NCI-H1417 (cell line): ENCODE measurements at places on chromosomes 13 and 19.

DNA sequence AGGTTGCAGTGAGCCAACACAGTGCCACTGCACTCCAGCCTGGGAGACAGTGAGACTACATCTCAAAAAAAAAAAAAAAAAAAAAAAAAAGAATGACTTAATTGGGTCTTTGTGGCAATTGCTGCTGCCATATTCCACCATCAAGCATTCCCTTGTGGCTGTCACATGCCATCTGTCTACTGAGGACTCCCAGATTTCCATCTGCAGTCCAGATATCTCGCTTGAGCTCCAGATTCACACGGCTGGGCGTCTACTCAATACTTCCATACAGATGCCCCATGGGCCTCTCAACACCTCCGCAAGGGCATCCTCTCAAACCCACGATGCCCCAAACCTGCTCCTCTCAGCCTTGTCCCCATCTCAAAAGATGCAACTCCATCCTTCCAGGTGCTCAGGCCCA lies 12.9 kb downstream of the TMEM143 start:
- no peak for DNase-seq

- no peak for DNase-seq
Observed at GRCh38 chr19:15257782-15258181, 25.5 kb upstream of the EPHX3 start.

DNA sequence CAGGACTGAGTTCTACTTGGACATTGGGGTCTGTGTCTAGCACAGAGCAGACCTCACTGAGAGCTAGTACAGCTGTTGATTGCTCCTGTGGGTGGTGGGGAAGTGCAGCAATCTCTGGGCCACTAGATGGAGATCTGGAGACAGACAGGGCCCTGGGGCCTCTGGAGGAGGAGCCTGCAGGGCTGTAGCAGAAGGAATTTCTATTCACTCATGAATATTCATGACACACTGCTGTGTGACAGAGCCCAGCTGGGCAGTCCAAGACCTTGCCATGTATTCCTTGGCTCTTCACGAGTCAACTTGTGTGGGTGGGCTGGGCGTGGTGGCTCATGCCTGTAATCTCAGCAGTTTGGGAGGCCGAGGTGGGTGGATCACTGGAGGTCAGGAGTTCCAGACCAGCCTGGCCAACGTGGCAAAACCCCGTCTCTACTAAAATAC lies 37.5 kb downstream of the SUGP2 start:
- DNase-seq, result peak; percentile 2

- DNase-seq, result peak; percentile 51
Observed at GRCh38 chr13:39148513-39148961, 110.3 kb downstream of the NHLRC3 start.

DNA sequence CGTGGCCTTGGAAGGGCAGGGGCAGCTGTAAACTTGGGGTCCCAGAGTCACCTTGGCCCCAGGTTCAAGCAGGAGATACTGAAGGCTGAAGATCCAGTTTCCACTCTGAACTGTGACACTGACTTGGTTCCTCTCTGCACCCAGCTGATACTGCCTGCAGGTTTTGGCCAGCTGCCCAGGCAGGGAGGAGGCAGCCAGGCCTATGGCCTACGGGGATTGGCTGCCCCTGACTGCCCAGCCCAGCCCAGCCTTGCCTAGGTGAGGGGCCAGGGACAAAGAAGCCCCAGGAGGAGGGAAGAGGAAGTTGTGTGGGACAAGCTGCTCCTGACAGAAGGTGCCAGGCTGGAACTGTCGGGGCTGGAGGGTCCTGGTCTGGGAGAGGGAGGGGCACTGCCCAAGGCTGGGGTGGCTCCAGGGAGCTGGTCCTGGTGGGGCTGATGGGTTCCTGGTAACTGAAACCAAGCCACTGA lies 51.7 kb upstream of the CYP4F8 start:
- DNase-seq, result peak; percentile 36

- no peak for DNase-seq
Observed at GRCh38 chr19:40237791-40238190, 11.3 kb upstream of the CCNP start.

- no peak for DNase-seq
Observed at GRCh38 chr13:109899316-109899715, 112.9 kb upstream of the IRS2 start.

DNA sequence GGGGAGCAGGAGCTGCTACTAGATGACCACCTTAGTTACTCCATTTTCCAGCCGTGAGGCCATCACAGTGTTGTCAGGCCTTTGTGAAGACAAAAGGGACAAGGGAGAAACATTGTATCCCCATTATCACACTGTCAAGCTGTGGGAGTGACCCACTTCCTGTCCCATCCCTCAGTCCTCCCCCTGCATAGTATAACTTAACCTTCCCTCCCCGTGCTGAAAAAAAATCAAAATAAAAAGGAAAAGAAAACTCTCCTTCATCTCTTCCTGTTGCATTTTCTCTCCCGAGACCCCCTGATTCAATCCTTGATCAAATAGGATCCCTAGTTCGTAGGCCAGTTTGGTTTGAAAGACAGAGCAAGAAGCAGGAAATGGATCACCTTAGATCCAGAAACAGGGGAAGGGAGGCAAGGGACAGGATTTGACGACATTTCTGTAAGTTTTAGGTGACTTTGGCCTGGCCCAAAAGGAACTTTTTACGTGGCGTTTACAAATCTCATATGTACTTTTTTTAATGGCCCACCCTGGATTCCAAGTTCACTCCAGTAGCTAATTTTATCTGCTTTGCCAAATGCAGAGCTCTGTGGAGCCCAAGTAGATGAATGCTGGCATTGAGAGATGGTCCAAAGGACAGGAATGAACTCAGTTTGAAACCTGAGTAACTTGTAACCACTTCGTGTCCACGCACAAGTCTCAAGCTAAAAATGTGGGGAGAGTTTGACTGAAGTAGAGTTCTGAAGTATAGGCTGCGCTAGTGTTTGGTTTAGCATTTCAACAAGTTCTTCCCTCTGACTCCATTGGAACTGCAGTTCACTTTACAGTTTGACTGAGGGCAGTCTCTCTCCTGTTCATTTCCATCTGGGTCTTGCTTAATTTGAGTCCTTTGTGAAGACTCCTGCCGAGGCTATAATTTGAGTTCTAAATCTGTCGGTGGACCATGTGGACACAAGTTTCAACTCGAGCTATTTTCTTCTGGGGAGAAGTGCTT lies 16.6 kb upstream of the GATAD2A start:
- DNase-seq, result no peak

GRCh38 chr19:3108775-3109174 lies 14.6 kb downstream of the GNA11 start:
- DNase-seq, result peak; percentile 73

DNA sequence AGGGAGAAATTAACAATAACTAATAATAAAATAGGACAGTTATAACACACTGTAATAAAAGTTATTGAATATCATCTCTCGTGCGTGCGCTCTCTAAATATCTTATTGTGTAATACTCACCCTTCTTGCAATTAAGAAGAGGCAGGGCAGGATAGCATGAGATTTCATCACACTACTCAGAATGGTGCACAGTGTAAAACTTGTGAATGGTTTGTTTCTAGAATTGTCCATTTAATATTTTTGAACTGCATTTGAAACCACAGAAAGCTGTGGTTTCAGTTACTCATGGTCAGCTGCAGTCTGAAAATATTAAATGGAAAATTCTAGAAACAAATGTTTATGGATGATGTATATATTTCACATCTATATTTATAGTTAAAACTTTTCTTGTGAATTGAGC lies 161.1 kb downstream of the DCT start:
- DNase-seq, result no peak

DNA sequence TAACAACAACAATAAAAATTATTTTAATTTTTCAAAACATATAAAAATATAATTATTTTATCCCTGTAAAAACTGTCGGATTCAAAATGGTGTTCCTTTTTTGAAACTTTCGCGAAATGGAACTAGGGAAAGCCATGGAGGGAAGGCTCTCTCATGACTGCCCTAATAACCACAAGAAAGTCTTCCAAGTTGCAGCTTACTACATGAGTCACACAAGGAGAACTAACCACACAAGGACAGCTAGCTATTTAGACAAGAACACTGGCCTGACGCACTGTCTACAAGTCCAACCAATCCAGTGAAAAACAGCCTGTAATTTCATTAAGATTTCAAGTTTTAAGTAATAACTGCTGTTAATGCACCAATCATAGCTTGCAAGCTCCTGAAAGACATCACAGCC lies 319.2 kb upstream of the PCDH9 start:
- no peak for DNase-seq

- DNase-seq, result no peak
Observed at GRCh38 chr13:83547043-83547442, 335.2 kb downstream of the SLITRK1 start.

DNA sequence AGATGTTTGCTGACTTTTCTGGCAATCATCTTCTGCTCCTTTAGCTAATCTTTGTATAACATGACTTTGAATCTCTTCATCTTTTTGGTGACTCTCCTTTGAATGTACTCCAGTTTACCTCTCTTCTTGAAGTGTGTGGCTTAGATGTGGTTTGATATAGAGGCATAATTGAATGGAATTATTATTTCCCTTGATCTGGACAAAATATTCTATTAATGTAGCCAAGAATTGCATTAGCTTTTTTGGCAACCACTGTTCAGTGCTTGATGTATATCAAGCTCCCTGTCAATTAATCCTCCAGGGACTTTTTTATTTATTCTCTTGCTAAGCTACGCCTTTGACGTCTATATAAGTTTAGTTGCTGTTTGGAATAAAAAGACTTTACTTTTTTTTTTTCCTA lies 490.8 kb downstream of the PCDH20 start:
- no peak for DNase-seq

DNA sequence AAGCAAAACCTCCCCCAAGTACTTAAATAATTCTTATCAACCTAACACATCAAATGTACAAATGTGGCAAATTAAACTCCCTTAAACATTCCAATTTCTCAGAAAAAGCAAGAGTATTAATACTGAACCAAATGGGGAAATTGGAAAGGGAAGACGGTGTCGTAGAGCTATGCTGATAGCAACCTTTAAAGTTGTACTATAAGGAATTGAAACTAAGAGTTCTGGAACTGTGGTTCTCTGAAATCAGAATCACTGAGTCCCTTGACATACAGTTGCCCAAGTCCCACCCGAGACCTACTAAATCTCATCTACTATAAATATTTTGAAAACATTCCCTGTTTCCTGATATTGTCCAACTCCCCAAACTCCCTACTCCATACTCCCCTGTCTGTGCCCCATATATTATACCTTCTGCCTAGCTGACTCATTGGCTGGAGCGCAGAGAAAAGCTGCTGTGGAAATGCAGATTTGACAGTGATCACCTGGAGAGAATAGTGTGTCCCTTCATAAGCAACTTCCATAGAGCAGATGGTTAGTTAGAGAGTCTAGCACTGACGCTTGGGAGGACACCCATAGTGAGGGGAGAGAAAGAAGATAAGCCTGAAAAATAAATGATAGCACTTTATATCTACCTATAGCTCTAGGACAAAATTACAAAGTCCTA lies 51.4 kb upstream of the ITM2B start:
- no peak for DNase-seq

- DNase-seq, result peak; percentile 71
Observed at GRCh38 chr19:6056282-6056741, 54.0 kb downstream of the RFX2 start.

DNA sequence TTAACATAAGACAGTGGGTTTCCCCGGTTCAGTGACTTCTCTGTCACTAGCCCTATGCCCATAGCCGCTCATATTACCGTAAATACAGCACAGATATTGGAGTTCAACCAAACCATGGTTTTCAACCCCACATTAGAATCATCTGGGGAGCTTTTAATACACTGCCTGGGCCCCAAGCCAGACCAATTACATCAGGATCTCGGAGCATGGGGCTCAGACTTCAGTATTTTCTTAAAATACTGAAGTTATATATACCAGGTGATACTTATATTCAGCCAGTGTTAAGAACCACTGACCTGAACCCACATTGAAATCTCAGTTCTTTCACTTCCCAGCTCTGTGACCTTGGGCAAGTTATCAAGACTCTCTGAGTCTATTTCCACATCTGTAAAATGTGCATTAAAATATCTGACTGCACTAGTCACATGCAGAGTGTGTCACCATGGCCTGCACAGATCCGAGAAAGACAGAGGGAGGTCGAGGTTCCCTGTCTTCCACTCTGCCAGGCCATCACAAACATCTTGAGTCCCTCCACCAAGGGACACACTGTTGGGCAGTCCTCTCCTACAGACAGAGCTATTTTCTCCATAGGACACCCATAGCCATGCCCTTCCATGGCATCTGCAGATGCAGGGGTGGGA lies 32.2 kb upstream of the IPO5 start:
- no peak for DNase-seq

GRCh38 chr19:18424890-18425514 lies 5.8 kb downstream of the SSBP4 start:
- DNase-seq, result no peak

DNA sequence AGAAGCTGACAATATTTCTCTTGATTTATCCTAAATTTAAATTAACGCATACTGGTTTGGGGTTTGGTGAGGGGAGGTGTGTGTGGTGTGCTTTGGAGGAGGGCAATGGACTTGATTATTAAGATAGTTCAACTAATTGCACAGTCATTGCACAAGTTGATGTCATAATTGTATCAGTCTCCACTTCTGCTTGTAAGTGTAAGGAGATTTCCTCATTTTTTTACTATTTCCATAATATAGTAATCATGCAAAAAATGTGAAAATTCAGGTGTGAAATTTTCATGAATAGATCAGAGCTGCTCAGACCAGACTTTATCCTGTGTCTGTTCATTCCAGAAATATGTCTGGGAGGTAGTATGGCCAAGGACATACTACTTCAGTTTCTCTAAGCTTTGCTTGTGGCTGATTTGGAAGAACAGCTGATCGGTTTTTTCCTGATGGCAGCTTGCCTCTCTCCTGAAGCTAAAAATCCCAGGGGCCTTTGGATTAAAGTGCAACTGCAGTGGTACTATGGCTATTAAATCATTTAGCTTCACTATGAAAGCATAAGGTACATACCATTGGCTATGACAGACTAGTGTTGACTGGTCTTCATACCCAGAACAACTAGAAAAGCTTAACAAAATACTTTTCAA lies 201.8 kb upstream of the MIR17HG start:
- DNase-seq, result no peak

- DNase-seq, result no peak
Observed at GRCh38 chr13:34371645-34372395, 553.9 kb downstream of the RFC3 start.

- no peak for DNase-seq
Observed at GRCh38 chr13:106601489-106601888, 33.6 kb upstream of the ARGLU1 start.

DNA sequence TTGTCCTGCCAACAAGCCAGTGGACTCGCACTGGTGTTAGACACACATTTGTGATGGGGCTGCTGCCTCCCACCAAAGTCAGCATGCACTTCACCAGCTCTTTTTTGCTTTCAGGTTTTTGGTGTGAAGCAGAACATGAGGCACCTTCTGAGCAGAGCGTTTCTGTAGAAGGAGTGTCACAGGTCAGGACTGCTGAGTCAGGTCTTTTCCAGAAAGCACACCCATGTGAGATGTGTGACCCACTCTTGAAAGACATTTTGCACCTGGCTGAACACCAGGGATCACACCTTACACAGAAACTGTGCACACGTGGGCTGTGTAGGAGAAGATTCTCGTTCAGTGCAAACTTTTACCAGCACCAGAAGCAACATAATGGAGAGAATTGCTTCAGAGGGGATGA lies 4.8 kb downstream of the ZNF304 start:
- DNase-seq, result no peak

- DNase-seq, result peak; percentile 35
Observed at GRCh38 chr13:30618186-30618929, 638 bp downstream of the USPL1 start.

GRCh38 chr13:34749046-34749445 lies 193.0 kb upstream of the NBEA start:
- DNase-seq, result peak; percentile 21

GRCh38 chr19:6530386-6531162 lies at the start of gene TNFSF9:
TNFSF9 (plus strand) TSS chr19:6531026; CDS start chr19:6531037, 11 bp downstream.
- DNase-seq, result peak; percentile 20

GRCh38 chr19:36420961-36421748 lies 2.7 kb upstream of the ZFP82 start:
- DNase-seq, result no peak
